ENCODE measurements at places on chromosomes 1 and 21.
A peak's percentile ranks its signal among the peaks of the same experiment; 100 is the strongest.

- no peak for DNase-seq
Measured at GRCh38 chr1:31814041-31814511, 1.7 kb downstream of the SPOCD1 start.

GRCh38 chr21:37711836-37712568 is 204.3 kb downstream of the KCNJ6 start:
- no peak for DNase-seq

DNA sequence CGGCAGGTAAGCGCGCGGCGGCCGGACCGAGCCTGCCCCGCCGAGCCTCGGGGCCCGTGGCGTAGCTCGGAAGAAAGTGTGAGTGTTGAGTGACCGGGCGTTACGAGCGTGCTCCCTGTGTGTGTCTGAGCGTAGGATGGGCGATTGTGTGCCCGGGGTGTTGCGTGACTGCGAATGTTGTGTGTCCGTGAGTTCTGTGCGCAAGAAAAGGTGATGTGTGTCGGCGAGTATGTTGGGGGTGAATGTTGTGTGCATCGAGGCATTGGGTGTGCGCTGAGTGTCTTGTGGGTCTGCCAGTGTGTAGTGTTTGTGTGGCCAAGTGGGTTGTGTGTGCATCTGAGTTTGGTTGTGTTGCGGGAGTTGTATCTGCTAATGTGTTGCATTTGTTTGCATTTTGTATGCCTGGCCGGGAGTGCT is 398 bp downstream of the PTPRU start:
- no peak for DNase-seq

GRCh38 chr1:116569776-116570357 is 959 bp downstream of the CD58 start:
- peak; percentile 31 for DNase-seq

DNA sequence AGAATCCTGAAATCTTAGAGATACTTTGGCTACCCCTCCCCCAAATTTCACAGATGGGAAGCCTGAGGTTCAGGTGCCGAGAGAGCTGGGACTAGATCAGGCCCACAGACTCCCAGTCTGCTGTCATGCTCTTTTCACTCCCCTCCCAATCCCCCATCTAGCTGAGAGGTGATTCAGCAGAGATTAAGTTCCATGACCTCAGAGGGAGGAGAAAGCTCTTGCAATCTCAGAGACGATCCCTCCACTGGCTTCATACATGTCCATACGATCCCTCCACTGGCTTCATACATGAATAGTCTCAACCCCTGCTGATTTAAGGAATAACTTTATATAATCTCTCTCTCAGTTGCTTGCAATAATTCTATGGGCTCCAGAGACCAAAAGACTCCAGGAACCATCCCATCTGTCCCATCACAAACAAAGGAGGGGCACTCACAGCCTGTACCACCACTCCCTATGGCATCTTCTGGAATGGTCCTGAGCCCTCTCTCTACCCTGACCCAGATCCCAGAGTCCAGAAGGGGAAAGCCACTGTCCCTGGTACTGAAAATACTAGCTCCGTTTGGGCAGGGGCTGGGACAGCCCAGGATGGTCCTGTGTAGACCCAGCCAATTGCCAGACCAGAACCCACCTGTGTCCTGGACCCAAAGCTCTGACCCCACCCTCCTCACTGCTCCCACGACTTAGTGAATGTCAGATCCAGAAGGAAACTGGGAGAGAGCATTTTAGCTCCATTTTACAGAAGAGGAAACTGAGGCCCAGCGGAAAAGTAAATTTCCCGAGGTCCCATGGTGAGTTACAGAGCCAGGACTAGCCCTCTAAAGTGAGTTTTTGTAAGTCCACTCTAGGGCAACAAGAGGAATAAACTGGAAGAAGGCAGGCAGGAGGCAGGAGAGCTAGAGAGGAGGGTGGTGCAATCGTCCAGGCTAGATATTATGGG is 27.1 kb downstream of the RIMS3 start:
- DNase-seq, result no peak

DNA sequence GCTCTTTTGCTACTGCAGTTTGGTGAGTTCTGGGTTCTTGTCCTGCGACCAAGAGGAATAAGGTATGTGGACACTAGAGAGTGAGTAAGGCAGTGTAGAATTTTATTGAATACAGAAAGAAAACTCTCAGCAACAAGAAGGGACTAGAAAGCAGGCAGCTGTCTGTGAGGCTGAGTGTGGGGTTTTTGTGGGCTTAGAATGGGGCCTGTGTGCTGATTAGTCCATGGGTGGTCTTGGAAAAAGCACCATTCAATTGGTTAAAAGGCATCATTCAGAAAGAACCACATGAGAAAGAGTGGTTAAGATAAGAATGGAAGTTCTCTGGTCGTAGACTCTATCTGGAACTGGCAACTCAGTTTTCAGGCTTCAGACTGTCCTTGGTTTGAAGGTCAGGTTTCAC is 298.8 kb downstream of the TGFB2 start:
- DNase-seq, result no peak

- no peak for DNase-seq
Measured at GRCh38 chr1:94798462-94798861, 21.7 kb upstream of the SLC44A3 start.

- DNase-seq, result no peak
Measured at GRCh38 chr1:226553924-226554282, 5.3 kb downstream of the STUM start.

DNA sequence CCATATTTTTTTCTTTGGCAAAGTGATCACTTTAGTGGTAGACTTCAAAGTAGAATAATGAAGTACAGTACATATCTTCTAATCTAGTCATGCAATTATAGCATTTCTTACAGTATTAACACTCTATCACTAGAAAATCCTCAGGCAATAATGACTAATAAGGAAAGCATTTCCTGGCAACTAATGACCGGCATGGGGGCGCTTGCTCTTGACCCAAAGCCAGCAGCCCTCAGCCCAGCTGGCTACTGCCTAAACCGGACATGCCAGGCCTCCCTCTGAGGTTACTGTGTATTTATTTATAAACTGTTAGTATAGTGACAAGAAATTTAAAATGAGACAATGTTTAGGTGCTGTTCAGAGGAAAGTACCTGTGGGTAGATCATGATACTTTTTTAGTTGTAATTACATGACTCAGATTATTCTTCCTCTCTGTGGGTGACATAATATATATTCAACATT is 633.8 kb downstream of the PTPRC start:
- DNase-seq, result no peak

GRCh38 chr1:214330222-214330621 is 49.3 kb downstream of the SMYD2 start:
- no peak for DNase-seq

DNA sequence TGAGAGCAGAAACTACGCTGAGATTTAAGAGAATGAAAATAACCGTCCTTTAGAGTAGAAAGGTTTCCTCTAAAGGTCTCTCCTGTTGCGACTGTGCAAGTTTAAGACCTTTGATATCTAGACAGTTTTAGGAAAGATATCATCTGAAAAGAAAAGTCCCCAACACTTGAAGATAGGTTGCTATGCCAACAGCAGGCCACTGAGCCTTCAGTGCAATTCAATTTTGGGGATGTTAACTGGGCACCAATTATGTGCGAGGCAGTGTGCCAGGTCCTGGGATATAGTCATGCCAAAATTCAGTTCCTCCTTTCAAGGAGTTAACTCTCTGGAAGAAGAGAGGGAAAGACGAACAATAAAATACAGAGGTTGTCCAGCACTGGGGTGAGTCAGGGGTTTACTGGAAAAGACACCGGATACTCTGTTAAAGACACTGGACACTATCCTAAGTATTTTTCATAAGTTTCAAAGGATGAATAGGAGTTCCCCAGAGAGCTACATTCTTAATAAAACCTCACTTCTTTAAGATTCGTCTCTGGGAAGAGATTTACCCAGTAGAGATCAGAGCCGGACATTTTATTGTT is 25.5 kb upstream of the ZNF281 start:
- DNase-seq, result no peak

- no peak for DNase-seq
Measured at GRCh38 chr1:91124290-91124985, 102.6 kb upstream of the ZNF644 start.

DNA sequence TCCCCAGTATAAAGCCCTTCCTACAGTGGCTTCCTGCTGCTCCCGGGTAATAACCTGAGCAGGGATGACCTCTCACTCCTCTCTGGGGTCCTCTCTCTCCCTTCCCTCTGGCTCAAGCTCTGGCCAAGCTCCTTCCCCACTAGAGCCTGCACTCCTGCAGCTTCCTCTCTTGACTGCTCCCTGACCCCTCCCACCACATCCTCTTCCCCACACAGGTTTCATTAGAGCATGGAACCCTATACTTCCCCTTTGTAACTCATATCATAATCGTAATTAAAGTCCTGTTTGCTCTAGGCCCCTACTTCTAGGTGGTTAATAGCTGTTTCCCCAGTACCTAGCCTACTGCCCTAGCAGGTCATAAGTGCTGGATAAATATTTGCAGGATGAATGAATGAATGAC is 146.2 kb downstream of the C1orf21 start:
- no peak for DNase-seq

- DNase-seq, result no peak
Measured at GRCh38 chr1:20697563-20697962, 20.2 kb downstream of the KIF17 start.

DNA sequence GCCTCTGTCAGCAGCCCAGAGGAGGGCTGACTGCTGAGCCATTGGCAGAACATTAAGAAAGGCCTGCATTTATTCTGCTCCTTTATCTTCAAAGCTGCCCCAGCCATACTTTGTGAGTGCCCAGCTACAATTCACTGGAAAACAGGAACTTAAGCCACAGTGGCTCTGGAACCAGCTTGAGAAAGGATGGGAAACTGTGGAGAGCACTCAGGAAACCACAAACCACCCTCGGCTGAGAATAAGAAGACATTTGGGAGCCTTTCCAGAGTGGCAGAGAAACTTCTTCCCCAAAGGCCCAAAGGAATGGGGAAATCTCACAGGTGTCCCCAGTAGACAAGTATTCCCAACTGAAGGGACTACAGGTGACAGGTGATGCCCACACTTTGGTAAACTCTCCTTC is 1.8 kb downstream of the LAMB3 start:
- DNase-seq, result no peak

DNA sequence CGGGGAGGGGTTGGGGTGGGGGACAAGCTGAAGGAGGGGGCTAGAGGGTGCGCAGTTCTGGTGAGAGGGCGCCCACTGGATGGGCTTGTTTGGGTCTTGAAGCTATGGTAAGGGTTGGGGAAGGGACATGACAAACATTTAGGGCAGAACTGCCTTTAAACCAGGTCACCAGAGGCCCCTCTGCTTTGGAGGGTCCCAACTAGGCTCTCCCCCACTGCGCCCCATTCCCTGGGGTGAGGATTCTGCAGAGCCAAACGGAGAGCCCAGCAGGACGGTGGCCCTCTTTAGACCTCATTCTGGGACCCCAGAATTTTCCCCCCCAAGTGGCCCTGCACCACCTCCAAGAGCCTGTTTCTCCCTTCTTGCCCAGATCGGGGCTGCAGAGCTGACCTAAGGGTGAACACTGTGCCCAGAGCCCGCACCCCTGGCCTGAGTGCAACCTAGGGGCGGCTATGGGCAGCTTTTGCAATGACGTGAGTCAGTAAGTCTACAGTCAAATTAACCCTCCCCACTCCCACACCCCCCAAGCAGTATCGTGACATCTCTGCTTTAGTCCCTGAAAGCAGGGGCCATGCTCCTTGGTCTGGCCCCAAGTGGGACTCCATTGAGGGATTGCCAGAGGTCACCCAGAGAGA is 593.8 kb downstream of the MATN1 start:
- no peak for DNase-seq

- no peak for DNase-seq
Measured at GRCh38 chr1:230808281-230808872, 59.9 kb downstream of the C1orf198 start.

DNA sequence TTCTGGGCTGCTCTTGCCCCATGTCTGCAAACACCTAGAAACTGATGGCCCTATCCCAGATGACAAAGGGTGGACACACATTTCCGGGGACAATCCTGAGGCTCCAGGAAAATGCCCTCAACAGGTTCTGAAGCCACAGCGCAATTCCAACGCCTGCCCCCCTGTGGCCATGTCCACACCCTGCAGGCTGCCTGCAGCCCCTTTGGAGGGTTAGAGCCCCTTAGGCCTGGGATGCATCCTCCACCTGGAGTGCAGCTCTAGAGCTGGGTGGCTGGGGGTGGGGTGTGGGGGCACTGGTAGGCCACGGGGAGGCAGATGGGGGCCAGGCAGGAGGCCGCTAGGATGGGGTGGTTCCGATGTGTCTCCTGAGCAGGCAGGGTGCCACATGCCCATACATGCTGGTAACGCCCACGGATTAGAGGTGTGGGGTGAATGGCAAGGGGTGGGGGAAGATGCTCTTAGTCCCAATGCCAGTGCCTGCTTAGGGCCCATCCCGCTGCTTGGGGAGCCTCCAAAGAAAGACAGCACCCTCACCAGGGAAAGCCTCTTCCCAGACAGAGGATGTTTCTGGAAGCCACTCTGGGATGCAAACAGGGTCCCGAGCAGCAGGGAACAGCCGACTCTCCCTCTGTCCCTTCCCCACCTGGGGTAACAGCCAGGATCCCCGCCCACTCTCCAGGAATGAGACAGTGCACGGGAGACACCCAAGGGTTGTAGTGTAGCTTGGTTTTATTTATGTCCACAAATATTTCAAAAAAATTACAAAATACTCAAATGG is 34.0 kb downstream of the SLC45A1 start:
- DNase-seq, result no peak

DNA sequence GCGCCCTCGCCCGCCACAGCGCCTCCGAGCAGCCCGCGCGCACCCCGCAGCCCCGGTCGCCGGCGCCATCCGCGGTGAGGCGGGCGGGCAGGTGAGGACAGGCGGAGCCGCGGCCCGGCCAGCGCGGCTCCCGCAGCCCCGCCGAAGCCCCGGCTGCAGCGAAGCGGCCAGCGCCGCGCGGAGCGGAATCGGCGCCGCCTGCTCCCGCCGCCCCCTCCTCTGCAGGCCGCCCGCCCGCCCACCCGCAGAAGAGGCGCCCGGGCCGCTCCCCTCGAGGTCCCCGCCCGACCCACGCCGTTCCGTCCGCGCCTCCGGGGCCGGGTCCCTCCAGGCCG is 1.3 kb downstream of the PRDM16 start:
- no peak for DNase-seq

- DNase-seq, result no peak
Measured at GRCh38 chr1:221442056-221442455, 299.8 kb downstream of the DUSP10 start.

Data from ovary (tissue), 10 donors.